Stimulated activated CD8-positive, alpha-beta memory T cell treated with anti-CD3 and anti-CD28 coated beads, Interleukin-4, amount 100 ng/mL, for 48 hours (primary cell): ENCODE measurements at places on chromosomes 1 and 21.

GRCh38 chr1:92476071-92476631 is 10.6 kb downstream of the GFI1 start:
- DNase-seq: peak; percentile 69

DNA sequence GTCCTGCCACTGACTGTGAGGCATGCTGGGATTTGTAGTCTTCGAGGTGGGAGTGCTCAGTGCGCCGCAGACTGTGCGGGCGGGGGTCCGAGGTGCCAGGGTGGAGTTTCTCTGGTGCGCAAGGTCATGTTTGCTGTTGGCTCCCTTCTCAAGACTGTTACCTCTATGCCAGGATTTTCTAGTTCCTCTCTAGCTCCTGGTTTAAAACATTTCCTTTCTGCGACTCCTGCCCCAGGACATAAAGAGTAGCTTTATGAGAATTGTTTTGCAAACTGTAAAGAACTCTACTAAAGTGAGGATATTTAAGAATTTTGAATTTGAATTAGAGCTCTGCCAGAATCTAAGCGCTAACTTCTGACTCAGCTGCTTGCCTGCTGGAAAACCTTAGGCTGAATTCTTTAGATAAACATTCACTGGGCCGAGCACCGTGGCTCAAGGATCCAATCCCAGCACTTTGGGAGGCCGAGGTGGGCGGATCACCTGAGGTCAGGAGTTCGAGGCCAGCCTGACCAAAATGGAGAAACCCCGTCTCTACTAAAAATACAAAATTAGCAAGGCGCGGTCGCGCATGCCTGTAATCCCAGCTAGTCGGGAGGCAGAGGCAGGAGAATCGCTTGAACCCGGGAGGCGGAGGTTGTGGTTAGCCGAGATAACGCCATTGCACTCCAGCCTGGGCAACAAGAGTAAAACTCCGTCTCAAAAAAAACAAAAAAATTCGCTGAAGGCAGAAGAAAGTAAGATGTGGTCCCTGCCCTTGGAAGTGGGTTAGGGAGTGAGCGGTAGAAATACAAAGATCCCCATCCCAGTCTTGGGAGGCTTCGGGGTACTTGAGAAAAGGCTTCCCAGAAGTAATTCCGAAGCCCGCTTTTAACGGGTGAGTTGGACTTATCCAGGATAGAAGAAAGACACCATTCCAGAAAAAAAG is 992 bp upstream of the USP48 start:
- no peak for DNase-seq

GRCh38 chr1:41355761-41356160 is 5.5 kb upstream of the FOXO6 start:
- peak; percentile 14 for DNase-seq

DNA sequence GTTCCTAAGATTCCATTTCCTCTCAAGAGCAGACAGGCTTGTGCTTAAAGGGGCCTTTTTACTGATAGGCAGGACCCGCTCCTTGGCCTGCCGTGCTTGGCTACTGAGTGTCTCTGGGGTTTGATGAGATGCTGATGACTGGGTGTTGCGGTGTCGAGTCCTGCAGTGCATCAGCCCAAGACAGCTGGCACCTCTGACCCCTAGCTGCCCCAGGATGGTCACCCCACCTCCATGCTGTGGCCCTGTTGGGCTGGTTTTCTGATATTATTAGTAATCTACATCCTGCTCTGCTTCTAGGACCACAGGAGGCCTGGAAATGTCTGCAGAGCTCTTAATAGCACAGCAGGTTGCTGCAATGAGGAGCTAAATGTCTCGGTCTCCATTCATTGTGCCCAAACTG is 28.7 kb downstream of the LRRC71 start:
- DNase-seq: no peak

GRCh38 chr1:12581179-12581578 is 36.8 kb downstream of the DHRS3 start:
- no peak for DNase-seq

DNA sequence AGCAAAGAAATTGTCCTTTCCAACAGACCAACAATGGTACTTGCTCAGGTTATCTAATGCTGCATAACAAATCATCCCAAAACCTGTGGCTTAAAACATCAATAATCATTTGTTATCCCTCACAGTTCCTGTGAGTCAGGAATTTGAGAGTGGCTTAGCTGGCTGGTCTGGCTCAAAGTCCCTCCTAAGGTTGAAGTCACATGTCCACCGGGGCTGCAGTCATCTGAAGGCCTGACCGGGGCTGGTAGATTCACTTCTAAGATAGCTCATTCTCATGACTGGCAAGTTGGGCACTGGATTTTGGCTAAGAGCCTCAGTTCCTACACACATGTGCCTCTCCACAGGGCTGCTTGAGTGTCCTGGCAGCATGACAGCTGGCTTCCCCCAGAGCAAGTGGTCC is 16.9 kb downstream of the ERI3 start:
- no peak for DNase-seq
